Melanocyte of skin (primary cell): ENCODE measurements at places on chromosomes 13 and 19. TPM values are rescaled to one million over a fixed set of nuclear protein-coding genes. Genes with fewer than 3 reads are reported as not detected.

Gene PTGER1
- 0.31 and 0.33 TPM in 2 replicates for total RNA-seq

Gene CCL25
- not detected in 2 replicates for total RNA-seq

Gene KIR2DL3
- total RNA-seq, result not detected in 2 replicates

Gene ADM5
- 1.00 and 1.1 TPM in 2 replicates for total RNA-seq

Gene ZNF880
- total RNA-seq, result 16.8 and 18.6 TPM in 2 replicates

Gene ZNF506
- total RNA-seq, result 9.3 and 10.6 TPM in 2 replicates

Gene LIN37
- total RNA-seq, result 7.3 and 13.1 TPM in 2 replicates

Gene TRIP10
- total RNA-seq, result 13.1 and 17.8 TPM in 2 replicates

Gene OR2Z1
- total RNA-seq, result not detected in 2 replicates

Gene ZSCAN5A
- total RNA-seq, result 5.0 and 6.9 TPM in 2 replicates

Gene COL4A2
- total RNA-seq, result 77.4 and 152 TPM in 2 replicates

Gene KIR3DL1
- not detected in 2 replicates for total RNA-seq

Gene NAA16
- total RNA-seq, result 6.9 and 15.3 TPM in 2 replicates

Gene RPL13A
- total RNA-seq, result 1,225 and 2,312 TPM in 2 replicates

Gene TMC4
- total RNA-seq, result 0.15 TPM in 1 of 2 replicates, not detected in the other

Gene FUZ
- 28.3 and 29.3 TPM in 2 replicates for total RNA-seq

Gene ANGPTL8
- not detected in 2 replicates for total RNA-seq

Gene SLC7A9
- not detected in 2 replicates for total RNA-seq

Gene HCST
- total RNA-seq, result 1.1 TPM in 1 of 2 replicates, not detected in the other

Gene GFY
- total RNA-seq, result not detected in 2 replicates

Gene KLK12
- total RNA-seq, result not detected in 2 replicates

Gene SPIB
- under 0.01 TPM in 1 of 2 replicates, not detected in the other for total RNA-seq

Gene ZNF71
- total RNA-seq, result 8.3 and 8.7 TPM in 2 replicates

Gene GARIN5B
- not detected in 2 replicates for total RNA-seq

Gene OVOL3
- total RNA-seq, result not detected in 2 replicates

Gene KLF1
- not detected in 2 replicates for total RNA-seq

Gene NOTCH3
- total RNA-seq, result 1.7 and 6.9 TPM in 2 replicates

Gene RGCC
- total RNA-seq, result 0.34 and 3.6 TPM in 2 replicates

Gene LGALS14
- total RNA-seq, result not detected in 2 replicates

Gene IQCN
- 0.31 and 0.33 TPM in 2 replicates for total RNA-seq

Gene CCNE1
- total RNA-seq, result 4.8 and 11.3 TPM in 2 replicates

Gene CBLC
- not detected in 2 replicates for total RNA-seq

Gene ZNF763
- total RNA-seq, result 0.33 and 0.77 TPM in 2 replicates

Gene PLVAP
- not detected in 2 replicates for total RNA-seq

Gene MEDAG
- total RNA-seq, result under 0.01 and 0.73 TPM in 2 replicates

Gene KLK3
- total RNA-seq, result not detected in 2 replicates

Gene NAPSA
- total RNA-seq, result 0.36 and 1.4 TPM in 2 replicates

Gene PINLYP
- total RNA-seq, result 4.3 and 6.3 TPM in 2 replicates

Gene NR2F6
- 35.4 and 47.6 TPM in 2 replicates for total RNA-seq

Gene ADGRE3
- not detected in 2 replicates for total RNA-seq

Gene IGFL1
- not detected in 2 replicates for total RNA-seq

Gene PSG2
- not detected in 2 replicates for total RNA-seq

Gene BRCA2
- 7.2 and 8.4 TPM in 2 replicates for total RNA-seq

Gene ZSCAN4
- total RNA-seq, result not detected in 2 replicates

Gene TUBA3C
- total RNA-seq, result not detected in 2 replicates

Gene FCER2
- total RNA-seq, result not detected in 2 replicates

Gene SLC10A2
- not detected in 2 replicates for total RNA-seq

Gene ZNF837
- 1.7 and 3.2 TPM in 2 replicates for total RNA-seq

Gene RBM26
- total RNA-seq, result 27.9 and 49.4 TPM in 2 replicates

Gene UBE2L5
- total RNA-seq, result not detected in 2 replicates

Gene ZNF730
- total RNA-seq, result 1.0 and 3.6 TPM in 2 replicates

Gene CEACAM5
- not detected in 2 replicates for total RNA-seq
